ENCODE measurements at places on chromosomes 7 and 10. TPM values are rescaled to one million over a fixed set of nuclear protein-coding genes. Genes with fewer than 3 reads are reported as not detected.

PIP gene
- total RNA-seq, result not detected

DNAJB6 gene
- 44.5 TPM for total RNA-seq

ZNF511 gene
- total RNA-seq, result 19.8 TPM

AOC1 gene
- total RNA-seq, result not detected

MYH16 gene
- total RNA-seq, result 0.08 TPM

ZNF107 gene
- total RNA-seq, result 1.2 TPM

CFAP43 gene
- total RNA-seq, result 0.23 TPM

BLNK gene
- not detected for total RNA-seq
